Right atrium auricular region (tissue), 2 donors: ENCODE measurements at places on chromosomes 6 and 20.

GRCh38 chr20:50367104-50367674 is 143.0 kb upstream of the PTPN1 start:
- H3K27me3 ChIP-seq: no peaks in the 10 kb centered on the region
- H3K4me3 ChIP-seq: no peak overlapping the region
- no peaks in the 10 kb centered on the region for H3K36me3 ChIP-seq
- H3K27ac ChIP-seq: no peak overlapping the region
- no peak for DNase-seq

- H3K27ac ChIP-seq: no peak overlapping the region
- H3K4me3 ChIP-seq: no peak overlapping the region
- H3K4me1 ChIP-seq: no peaks in the 10 kb centered on the region
- no peaks in the 10 kb centered on the region for H3K36me3 ChIP-seq
- no peaks in the 10 kb centered on the region for H3K27me3 ChIP-seq
Measured at GRCh38 chr20:14495066-14495465, 157.7 kb upstream of the FLRT3 start.

- H3K36me3 ChIP-seq: no peaks in the 10 kb centered on the region
Measured at GRCh38 chr6:52303178-52303577, 18.6 kb upstream of the MCM3 start.

GRCh38 chr6:13261464-13261994 is 66.8 kb downstream of the TBC1D7 start:
- DNase-seq: no peak
- no peaks in the 10 kb centered on the region for H3K27me3 ChIP-seq
- H3K27ac ChIP-seq: no peak overlapping the region
- no peaks in the 10 kb centered on the region for H3K36me3 ChIP-seq

GRCh38 chr6:168414336-168415097 is 26.5 kb upstream of the SMOC2 start:
- peak overlapping the region; percentile 55 for H3K27ac ChIP-seq
- peaks cover 8% of the 10 kb centered on the region for H3K4me1 ChIP-seq
- H3K27me3 ChIP-seq: no peaks in the 10 kb centered on the region
- H3K4me3 ChIP-seq: no peak overlapping the region

GRCh38 chr6:151763303-151763702 is 44.2 kb upstream of the ESR1 start:
- H3K4me3 ChIP-seq: peak overlapping the region; percentile 36
- H3K27ac ChIP-seq: peak overlapping the region; percentile 73
- no peaks in the 10 kb centered on the region for H3K27me3 ChIP-seq
- DNase-seq: no peak

- DNase-seq: no peak
- H3K27ac ChIP-seq: no peak overlapping the region
- H3K4me3 ChIP-seq: no peak overlapping the region
- no peaks in the 10 kb centered on the region for H3K36me3 ChIP-seq
- no peaks in the 10 kb centered on the region for H3K27me3 ChIP-seq
Measured at GRCh38 chr6:14567842-14568241, 450.3 kb downstream of the CD83 start.
